ENCODE measurements at places on chromosomes 1 and 21.

DNA sequence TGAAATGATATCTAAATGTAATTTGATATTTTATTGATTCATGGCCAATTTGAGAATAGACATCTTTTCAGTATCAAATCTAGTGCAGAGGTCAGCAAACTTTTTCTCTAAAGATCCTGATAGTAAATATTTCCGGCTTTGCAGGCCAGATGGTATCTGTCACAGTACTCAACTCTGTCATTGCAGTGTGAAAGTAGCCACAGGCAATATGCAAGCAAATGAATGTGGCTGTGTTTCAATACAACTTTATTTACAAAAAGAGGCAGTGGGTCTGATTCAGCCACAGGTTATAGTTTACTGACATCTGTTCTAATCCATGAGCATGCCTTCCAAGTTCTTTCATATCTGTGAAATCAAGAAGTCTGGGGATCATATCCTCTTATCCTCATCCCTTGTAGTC, 221.2 kb downstream of the PRDM2 start:
- DNase-seq, result no peak

GRCh38 chr1:232621050-232621449, 8.9 kb downstream of the SIPA1L2 start:
- DNase-seq, result no peak

GRCh38 chr1:203296460-203297073, 8.8 kb upstream of the BTG2 start:
- DNase-seq, result no peak

DNA sequence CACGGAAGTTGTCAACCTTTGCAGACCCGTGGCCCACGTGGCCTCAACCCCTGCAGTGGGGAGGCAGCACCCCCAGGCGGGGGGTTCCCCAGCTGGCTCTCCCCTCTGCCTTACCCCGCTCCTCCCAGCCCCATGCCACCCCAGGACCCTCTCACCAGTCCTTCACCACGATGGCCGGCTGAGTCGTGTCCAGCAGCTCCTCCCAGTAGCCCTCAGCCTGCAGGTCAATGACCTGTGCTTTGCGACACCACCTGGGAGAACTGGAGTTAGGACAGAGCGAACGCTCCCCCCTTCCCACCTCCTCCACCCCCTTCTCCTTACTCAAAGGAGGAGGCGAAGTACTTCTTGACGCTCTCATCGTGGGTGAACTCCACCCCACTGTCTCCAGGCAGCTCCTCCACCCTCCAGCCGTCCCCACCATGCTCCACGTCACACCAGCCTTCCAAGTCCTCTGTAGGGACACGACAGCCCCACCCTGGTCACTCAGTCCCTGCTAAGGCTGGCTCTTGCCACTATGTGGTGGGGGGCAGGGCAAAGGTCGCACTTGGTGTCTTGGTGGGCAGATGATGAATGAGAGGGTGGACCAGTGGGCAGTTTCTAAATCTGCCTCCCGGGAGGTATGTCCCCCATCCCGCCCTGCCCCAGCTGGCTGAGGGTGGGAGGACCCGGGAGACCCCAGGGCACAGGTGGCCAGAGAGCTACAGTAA, 4.5 kb downstream of the FBXO2 start:
- DNase-seq, result no peak

- no peak for DNase-seq
Measured at GRCh38 chr1:19651141-19651737, 7.1 kb downstream of the NBL1 start.

Data from NCI-H774 (cell line).